ENCODE measurements at places on chromosomes 5 and 9.
A peak's percentile ranks its signal among the peaks of the same experiment; 100 is the strongest.

DNA sequence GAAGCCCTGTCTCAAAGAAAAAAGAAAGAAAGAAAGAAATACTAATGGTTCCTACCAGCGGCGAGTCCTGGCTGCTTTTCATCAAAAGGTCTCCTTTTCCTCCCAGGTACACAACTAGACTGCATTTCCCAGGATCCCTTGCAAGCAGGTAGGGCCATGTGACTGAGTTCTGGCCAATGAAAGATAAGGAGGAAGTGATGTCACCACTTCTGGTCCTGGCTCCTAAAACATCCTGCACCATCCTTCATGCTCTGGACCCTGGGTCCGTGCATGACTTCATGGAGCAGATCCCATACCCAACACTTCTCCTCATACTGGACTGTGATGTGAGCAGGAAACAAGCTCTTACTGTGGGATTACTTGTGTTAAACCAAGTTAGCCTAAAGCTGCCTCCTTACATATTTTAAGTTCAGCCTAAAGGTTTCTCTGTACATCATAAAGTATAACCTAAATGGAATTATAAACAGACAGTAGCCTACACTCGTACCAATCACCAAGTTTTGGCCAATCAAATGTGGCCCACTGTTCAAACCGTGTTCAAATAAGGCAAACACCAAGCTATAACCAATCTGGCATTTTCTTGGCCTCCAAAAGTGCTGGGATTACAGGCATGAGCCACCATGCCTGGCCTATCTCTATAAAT lies 30.2 kb upstream of the FUBP3 start:
- DNase-seq, result no peak

DNA sequence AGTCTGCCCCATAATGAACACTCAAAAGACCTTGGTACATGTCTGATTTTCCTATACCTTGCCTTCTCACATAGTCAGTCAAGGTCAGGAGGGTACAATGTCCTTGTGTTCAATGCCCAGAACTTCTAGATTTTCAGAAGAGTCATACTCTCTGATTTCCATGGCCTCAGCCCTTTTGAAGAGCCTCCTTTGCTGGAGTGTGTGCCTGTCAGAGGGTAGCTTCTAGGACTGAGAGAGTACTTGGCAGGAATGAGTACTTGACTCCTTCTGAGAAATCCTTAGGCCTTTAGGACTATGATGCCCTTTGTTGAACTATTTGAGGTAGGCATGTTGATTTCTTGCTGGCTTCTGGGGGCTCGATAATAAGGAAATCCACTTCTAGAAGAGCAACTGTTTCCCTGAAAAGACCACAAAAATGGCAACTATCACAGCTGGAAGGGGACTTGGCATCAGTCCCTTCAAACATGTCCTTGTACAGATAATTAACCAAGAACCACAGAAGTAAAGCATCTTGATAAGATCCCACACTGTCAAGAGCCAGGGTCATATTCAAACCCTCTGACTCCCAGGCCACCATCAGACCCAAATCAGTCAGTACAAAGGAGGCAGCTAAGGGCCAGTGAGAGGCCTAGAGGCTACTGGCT lies 10.6 kb upstream of the MEGF9 start:
- DNase-seq, result no peak

- DNase-seq, result no peak
These were observed 215.2 kb downstream of the SMARCA2 start for GRCh38 chr9:2230362-2230761.

DNA sequence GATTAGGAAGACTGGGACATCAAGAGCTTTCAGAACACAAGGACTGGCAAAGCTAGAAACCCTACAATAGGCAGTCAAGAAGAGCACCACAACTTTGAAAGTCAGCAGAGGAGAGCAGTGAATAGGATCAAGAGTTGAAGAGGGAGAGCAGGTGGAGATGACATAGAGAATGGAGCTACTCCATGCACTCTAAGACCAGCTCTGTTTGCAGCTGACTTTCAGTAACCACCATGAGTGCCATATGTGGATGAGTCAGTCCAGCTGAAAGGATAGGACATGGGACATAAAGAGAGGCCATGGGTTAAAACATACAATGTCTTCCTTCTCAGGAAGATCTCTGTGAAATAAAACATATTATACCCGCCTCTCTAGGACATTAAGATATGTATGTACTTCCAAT lies 289.1 kb upstream of the KLF4 start:
- no peak for DNase-seq

DNA sequence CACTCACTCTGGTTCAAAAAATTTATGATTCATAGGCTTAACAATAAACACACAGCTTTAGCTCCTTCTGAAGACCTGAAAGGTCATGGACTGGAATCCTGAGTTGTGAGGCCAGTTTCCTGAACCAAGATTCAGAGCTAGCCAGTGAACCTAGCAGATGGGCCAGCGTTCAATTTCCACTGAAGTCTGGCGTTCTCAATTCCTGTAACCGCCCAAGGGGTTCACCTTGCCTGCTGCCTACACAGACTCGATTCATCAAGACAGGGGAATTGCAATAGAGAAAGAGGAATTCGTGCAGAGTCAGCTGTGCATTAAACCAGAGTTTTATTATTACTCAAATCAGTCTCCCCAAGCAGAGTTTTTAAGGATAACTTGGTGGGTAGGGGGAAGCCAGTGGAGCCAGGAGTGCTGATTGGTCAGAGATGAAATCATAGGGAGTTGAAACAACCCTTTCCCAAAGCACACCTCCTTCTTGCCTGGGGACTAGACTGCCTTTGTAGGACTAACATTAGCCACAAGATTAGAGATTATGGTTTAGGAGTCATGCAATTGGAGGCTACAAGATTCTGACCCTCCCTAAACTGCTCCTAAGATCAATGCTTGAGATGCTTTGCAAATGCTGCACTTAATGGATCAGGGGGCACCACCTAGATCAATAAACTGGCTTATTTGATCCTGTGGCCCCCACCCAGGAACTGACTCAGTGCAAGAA lies 117.5 kb upstream of the SHB start:
- DNase-seq, result no peak

DNA sequence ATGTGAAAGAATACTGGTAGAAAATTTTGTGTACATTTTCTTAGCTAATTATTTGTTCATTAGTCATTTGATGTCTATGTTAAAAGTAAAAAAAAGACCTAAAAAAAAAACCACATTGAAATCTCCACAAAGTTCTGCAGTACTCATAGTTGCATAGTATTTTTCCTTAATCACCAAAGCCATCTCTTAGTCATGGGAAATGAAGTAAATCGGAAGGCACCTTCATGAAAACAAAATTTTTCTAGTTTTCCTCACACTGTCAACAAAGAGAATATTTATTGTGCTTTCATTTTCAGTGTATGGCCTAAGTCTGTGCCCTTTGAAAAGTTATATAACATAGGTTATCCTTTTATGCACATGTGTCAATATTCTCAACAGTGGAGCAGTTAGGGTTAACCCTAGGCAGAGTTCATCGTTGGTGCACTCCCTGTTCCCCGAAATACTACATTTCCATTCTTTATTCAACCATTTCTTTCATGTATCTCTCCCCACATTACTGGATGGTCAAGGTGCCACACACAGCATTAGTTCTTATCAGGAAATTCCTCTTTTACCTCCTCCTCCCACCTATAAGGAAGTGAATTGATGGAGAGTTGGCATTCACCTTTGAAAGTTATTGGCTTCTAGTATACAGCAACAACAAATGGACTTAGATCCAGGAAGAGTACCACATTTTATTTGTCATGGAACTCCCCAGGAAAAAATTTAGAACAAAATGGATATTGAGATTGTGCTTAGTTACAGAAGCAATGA lies 93.1 kb downstream of the NUDT12 start:
- DNase-seq, result no peak

DNA sequence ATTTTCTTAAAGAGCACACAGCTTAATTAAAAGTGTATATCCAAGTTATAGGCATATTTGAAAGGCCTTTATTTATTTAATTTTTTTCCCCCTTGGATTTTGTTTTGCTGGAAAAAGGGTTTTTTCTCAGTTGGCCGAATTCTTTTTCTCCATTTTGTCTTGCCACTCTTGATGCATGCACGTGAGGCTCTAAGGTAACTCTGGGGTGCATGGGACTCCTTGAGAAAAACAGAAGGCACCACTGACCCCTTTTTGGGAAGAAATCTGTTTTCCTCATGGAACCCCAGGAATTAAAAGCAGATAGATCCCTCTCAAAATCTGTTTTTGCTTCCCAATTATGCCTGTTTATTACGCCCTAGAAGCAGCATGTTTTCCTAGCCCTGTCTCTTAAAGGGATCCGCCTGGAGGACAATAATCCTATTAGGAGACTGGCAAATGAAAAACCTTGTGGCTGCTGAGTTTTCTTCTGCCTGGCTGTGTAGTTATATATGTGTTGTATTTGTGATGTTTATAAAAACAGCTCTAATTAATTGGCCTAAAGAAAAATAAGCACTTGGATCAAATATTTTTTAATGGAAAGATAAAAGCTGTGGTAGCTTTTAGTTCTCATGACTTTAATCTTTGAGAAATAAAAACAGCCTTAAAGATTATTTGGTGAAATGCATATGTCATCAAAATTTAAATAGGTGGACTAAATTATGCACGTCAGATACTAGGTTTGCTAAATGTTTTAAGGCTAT lies 435.1 kb upstream of the CDH9 start:
- no peak for DNase-seq

GRCh38 chr9:10876333-10876732 lies 263.5 kb upstream of the PTPRD start:
- DNase-seq, result no peak

DNA sequence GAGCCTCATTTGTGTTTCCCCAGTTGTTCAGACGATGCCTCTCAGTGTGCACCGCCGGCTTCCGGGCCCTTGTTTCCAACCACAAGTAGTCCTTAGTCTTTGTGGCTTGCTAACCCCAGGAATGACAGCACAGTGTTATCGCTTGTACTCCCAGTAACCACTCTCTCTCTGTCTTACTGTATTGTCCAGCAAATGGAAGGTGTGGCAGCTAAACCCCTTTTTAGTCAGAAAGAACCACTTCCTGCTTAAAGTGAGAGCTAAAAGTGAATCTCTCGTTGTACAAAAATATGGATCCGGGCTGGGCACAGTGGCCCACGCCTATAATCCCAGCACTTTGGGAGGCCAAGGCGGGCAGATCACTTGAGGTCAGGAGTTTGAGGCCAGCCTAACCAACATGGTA lies 61.3 kb downstream of the ENC1 start:
- DNase-seq, result peak; percentile 15

DNA sequence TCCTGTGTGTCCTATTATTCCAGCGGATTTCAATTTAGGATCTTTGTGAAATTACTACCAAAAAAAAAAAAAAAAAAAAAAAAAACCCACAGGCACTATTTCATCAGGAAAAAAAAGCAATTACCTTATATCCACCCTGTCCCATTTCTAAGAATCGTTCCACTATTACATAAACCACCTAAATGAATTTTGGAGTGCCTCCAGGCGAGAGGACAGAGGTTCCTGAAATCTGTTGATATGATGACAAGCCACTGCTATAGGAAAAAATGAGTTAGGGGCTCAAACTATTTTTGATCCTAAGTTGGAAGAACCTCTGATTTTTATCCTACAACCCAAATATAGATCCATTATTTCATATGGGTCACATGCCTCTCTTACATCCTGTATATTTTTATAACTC lies 177.9 kb downstream of the GNAQ start:
- no peak for DNase-seq

DNA sequence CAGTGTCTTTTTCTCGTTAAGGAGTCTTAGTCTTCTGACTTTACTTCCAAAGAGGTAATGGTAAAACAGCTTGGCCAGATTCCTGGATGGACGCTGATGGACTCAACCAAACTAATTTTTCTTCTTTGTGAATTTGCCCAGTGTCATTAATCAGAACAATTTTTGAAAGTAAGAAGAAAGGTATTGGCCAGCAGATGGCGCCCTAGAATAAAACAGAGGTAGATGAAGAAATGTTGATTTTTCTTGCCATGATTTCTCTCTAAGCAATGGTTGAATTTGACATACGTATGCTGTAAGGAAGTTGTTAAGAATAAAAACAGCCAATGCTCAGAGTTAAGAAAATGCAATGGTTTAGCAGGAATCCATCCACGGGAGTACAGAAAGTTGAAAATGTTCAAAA lies 500.0 kb downstream of the DIRAS2 start:
- DNase-seq, result no peak

DNA sequence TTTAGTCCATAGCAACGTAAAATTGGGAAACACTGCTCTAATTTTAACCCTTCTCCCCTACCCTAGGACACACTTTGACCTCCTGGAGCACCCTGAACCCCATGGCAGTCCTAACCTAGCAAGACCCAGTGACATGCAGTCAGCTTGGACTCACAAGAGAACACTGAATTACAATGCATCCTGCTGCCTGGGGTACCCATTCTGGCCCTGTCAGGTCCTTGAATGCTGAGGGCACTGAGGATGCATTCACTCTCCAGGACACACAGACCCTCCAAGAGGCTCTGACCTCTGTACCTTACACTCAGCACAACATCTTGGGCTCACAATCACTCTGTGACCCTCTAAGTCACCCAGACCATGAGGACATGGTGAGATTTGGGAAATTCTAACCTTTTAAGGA lies 1.8 kb upstream of the PROP1 start:
- no peak for DNase-seq

DNA sequence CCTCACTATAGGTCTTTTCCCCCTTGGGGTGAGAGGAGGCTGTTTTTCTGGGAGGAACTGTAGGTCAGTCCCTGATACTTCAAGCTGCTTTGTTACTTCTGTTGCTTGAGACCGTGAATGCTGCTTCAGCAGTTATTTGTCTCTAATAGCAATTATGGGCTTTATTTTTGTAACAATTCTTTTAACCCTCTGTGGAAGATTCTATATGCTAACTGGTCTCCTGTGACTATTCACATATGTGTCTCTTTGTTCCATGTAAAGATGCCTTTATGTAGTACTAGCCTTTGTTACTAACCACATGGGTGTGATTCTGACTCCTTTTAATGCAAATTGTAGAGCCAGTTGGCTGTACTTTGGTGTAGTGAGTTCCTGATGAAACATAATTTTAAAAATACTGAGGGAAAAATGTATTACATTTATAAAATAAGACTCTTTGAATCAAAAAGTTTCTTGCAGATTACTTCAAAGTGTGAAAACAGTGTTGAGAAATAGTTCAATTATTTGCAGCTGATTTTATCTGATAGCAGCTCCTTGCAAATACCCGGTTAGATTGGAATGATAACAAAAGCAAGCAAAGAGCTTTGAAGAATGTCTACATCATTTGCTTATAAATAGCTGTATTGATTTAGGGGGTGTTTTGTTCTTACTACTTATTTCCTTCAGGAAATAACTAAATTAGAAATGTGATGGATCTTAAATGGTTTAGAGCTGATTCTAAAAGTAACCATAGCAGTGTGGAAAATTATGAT lies 46.6 kb downstream of the ANGPTL2 start:
- no peak for DNase-seq

DNA sequence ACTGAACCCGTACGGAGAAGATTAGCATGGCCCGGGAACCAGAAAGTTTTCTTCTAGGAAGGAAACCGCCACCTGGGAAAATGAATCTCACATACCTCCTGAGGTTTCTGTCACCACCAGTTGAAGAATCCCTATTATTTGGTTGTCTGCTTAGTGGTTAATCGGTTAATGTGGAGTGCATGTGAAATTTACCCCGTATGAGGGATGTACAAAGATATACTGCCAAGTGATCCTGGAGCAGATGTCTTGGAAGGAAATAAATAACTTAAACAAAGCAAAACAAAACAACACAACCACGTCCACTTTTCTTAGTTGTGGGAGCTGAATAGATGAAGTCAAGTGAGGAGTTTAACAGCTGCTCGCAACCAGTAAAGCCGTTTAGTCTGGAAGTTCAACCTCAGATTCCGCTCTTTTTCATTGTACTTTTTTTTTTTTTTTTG lies 3.8 kb downstream of the DMRT2 start:
- no peak for DNase-seq

- DNase-seq, result no peak
These were observed 329.2 kb downstream of the EBF1 start for GRCh38 chr5:158770506-158770905.

All from stimulated activated CD4-positive, alpha-beta T cell treated with anti-CD3 and anti-CD28 coated beads, Interleukin-12 subunit alpha, Interleukin-12 subunit beta, amount 100 ng/mL, for 24 hours (primary cell).